Amygdala (tissue), 56 donors: ENCODE measurements at places on chromosomes 13 and 19.

- peak; percentile 40 for DNase-seq
These were observed 26.7 kb upstream of the NANOS3 start for GRCh38 chr19:13849991-13850909.

DNA sequence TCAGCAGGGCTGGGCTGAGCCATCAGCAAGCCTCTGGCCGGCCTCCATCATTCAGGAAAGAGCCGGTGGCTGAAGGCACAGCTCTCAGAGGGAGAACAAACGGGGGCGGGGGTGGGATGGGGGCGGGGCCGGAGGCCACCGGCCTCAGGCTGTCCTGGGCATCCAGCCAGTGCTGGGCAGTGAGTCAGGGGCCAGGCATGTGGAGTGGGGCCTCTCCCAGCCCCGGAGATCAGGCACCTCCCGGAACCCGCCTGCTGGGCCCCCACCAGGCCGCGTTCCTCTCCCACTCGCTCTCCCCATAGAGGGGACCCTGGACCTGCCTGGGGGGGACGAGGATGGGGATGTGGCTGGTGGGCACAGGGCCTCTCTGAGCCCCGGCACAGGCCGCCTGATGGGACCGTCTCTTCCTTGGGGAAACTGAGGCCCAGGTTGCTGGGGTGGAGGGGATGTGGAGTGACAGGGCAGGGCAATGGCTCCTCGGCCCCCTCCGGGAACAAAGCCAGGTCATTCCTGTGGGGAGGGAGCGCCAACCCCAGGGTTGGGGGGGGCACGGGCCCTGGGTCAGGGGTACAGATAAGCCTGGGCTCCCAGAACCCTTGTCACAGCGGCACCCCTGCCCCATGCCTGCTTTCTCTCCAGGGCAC is 12.9 kb downstream of the SPC24 start:
- peak; percentile 23 for DNase-seq

- no peak for DNase-seq
These were observed at the start of gene TMEM86B for GRCh38 chr19:55228403-55229031. TMEM86B (minus strand) TSS chr19:55228763; CDS start chr19:55228741, 22 bp downstream.

DNA sequence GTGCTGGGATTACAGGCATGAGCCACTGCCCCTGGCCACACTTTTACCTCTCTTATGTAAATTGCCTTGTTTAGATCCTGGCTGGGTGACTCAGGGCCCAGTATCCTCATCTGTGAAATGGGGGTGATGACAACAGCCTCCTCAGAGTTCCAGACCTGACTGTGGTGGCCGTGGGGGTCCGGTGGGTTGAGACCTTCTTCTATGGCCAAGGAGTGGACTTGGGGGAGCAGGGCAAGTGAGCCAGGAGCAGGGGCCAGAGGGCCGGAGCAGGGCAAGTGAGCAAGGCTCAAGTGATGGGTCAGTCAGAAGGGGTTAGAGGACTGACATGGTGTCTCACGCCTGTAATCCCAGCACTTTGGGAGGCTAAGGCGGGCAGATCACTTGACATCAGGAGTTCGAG is 28.7 kb upstream of the ADGRE5 start:
- no peak for DNase-seq

DNA sequence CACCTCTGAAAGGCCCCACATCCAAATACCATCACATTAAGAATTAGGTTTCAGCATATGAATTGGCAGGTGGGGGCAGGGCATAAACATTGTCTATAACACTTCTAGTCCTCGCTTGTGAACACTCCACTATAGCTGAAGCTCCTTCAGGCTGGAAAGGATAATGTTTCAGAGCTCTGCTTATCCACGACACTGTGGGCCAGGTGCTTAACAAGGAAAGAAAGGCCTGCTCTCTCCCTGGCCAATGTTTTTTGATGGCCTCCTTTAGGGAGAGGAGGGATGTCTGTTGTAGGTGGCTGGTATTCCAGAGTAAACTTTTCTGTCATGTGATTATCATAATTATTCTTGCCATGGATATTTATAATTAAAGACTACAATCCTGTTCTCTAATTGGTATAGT is 86.4 kb downstream of the CCNA1 start:
- no peak for DNase-seq

DNA sequence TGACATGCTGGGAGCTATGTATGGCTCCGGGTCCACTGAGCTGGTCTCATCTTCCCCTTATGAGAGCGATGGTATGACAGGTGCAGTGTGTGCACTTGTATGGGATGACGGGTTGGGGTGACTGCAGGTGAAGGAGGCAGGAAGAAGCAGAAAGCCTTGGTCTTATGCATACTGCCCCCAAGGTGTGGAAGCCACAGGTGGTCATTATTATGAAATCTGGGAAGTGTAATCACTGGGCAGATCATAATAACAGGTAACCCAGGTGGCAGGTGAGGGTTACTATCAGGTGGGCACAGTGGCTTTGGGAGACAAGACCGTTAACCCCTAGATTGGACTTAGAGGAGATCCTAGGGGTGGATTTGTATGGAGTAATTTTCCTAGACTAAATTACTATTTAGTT is 118.0 kb downstream of the RFC3 start:
- no peak for DNase-seq

DNA sequence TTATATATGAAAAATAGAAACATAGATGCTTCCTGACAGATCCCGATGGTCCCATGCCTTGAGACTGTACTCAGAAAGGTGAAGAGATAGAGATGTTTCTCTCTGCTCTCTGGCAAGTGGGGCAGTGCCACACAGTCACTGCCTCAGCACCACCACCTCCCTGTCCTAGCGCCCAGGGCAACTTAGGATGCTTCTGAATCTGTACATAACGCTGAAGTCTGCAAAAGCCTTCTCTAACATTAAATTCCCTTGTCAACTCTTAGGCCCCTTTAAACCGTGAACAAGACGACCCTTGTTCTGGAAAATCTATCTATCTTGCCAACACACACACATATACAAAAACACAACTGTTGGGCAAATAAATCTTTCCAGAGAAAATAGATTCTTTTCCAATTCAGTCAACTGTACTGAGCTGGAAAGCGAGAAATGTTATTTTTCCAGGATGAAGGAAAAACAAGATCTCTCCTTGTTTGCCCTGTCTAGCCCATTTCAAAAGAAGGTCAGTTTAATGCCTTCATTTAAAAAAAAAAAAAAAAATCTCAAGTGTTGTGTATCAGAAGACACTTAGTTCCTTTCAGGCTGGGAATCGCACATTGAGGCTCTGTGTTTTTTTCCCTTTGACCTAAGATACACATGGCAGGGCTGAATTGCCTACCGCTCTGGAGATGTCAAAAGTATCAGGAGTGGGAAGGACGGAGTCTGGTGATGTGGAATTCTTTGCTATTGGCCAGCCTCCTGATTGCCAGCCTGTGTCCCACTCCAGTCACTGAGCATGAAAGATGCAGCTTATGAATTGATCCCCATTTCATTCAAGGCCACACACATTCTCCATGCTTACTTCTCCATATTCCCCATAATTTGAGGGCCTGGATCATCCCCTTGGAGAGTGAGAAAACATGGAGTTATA is 241.4 kb downstream of the LACC1 start:
- no peak for DNase-seq

GRCh38 chr13:95181586-95181985 is 119.7 kb downstream of the ABCC4 start:
- no peak for DNase-seq

DNA sequence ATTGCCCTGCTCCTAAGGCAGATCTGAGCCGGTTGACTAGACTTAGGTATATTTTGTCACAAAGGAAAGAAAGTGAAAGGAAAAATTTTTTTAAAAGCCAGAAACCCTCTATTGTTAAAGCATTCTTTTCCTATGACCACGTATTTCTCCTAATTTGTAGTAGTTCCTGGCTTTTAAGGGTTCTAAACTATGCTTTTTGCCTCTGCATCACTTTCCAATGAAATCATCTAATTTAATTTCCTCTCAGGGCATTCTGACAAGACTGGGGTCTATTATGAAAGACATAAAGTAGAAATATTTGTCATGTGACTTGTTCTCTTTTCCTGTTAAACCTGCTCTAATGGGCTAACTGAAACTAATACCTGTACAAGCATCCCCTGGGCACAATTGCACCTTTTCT is 233.0 kb upstream of the PRR20A start:
- no peak for DNase-seq

- no peak for DNase-seq
These were observed 122.2 kb downstream of the MAB21L1 start for GRCh38 chr13:35354285-35354684.

GRCh38 chr13:82165396-82166174 is 1716.7 kb downstream of the SLITRK1 start:
- no peak for DNase-seq

DNA sequence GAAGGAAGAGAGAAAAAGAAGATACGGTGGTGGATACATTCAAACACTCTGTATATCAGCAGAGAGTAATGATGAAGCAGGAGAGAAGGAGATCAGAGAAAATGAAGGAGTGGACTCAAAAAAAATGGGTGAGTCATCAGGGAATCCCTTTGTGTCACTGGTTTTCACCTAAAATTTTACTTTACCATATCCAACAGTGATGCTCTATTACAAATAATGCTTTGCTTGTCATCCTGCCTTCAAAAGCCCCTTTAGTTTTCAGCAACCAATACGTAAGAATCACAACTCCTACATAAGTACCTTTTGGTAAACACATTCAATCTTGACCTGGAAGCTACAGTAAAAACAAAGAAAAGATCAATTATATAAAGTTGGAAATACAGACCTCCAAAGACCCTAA is 88.8 kb downstream of the ENOX1 start:
- no peak for DNase-seq

DNA sequence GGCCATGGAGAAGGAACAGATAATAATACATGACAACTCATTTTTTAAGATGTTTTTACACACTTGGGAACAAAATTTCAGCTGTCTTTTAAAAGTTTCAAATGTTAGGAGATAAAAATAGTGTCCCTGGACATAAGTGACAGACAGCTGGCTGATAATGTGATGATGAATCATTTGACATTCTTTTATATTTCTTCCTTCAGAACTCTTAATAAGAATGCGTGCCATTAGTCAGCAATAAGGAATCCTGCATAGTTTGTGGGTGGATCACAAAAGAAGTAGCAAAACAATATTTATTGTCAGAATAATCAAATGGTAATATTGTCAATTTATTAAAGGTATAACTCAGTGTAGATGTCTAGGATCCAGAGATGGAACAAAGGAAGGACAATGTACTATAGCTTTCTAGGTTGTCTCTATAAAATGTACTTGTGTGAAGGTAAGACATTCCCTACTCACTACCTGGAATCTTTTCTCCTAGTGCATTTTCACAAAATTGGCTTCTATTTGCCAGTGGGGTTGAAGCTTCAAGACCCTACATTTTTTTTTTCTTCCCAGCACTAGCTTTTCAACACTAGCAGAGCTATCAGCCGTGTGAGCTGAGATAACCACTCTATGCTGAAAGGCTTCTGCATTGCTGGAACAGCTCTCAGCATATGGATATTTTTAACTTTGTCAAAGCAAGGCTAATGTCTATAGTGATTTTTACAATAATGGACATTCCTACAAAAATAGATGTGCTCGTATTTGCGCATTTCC is 175.6 kb upstream of the SLITRK6 start:
- no peak for DNase-seq

DNA sequence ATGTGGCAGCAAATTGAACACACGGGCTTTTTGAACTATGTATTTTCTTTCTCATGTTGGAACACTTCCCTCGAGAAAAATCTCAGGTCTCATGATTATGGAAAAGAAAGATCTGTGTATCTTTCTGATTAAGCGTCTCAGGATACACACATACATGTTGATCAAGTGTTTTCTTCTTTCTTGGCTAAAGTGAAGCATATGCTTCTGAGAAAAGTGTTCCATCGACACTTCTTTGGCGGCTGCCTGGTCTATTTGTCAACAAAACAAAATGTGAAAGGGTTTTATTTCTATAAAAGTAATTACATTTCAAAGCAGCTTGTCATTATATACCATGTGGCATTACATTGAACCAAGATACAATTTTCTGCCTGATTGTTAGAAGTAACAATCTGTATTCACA is 157.5 kb downstream of the DLEU7 start:
- no peak for DNase-seq

GRCh38 chr13:66977161-66977560 is 253.0 kb downstream of the PCDH9 start:
- DNase-seq: no peak

- DNase-seq: no peak
These were observed 1.4 kb upstream of the CD209 start for GRCh38 chr19:7748756-7749155.

GRCh38 chr13:31052478-31052877 is 109.2 kb downstream of the HSPH1 start:
- DNase-seq: no peak

- DNase-seq: no peak
These were observed 628.9 kb downstream of the DIAPH3 start for GRCh38 chr13:59534806-59535205.

DNA sequence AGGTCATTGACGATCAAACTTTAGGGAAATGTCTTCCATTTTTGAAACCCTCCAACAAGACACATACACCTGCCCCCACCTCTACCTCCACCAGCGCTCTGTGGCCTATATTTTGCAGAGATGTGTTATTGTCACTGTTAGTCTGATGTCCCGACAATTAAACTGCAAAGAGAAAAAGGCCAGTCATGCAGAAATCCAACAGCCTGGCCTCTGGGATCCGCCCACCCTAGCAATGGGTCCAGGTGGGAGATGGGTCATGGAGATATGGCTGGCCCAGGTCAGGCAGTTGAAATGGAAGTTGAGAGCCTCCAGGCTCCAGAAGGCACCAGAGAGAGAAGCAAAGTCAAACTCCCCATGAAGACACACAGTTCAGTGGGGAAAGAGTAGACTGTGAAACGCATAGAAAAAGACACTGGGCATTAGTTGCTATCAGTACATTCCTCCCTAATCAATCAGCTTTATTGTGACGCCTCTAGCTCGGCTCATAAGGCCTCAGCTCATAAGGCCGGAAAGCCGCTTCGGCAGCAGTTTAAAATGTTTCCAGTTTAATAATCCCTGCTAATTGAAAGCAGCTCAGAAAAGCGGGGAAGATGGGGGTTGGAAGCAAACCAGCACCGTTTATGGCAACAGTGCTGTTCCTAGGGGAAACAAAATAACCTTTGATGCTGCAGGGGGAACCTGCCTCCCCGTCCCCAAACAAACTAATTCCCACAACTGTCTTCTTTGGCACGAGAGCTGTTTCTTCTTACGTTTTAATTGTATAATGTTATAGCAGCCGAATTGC is 239.7 kb upstream of the ZNF507 start:
- DNase-seq: no peak
